Stimulated activated CD8-positive, alpha-beta memory T cell treated with anti-CD3 and anti-CD28 coated beads, Interleukin-15, amount 100 ng/mL, for 4 hours (primary cell): ENCODE measurements at places on chromosomes 6 and 20.

- no peak for DNase-seq
Measured at GRCh38 chr6:111828809-111829208, 44.4 kb downstream of the FYN start.

DNA sequence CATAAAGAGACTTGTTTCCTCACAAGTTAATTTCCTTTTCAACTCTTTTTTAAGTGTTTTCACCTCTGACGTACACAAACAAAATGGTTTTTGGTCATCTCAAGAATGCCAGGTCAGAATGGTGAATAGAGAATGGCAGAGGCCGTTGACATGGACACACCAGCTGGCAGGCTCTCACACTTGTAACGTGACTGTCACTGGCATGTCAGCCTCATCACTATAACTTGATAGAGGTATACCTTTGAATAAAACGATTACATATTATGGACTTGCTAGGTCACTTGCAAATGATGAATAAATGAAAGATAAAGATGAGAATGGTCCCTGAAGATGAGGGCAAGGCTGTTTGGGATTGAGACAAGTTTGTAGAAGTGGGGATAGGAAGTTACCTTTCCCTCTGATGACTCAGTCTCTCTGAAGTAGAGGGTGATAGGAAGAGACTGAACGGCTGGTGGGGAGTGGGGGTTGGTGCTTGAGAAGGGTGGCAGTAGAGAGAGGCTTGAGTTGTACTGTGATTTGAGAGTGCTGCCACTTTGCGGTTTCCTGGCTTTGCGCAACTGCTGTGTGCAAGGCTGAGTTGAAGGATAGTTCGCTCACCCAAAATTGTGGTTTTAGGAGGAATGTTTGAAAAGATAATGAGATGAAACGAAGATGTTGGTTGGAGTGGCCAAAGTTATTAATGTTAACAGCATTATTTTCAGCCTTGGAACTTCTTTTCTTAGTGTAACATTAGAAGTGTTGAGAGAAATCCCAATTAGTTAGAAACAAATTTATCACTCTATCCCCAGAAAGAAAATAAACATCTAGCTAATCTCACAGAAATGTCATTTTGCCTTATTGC, 30.3 kb downstream of the TBPL1 start:
- peak; percentile 18 for DNase-seq

DNA sequence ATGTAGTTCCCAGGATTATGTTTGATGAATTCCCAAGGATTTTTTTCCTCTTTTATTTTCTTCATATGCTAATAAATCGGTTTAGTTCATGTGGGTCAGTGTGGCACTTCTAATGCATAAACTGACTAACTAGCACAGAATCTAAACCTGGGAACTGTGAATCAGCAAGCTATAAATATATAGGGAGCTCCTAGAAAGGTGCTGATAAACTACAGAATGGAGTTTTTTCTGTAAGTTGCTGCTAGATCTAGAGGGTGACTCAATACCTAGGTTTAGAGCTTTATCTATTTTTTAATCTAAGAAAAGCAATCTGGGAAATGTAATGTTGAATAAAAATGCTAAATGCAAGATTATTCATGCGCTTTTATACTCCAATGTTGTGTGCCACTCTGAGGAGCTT, 118.8 kb upstream of the PTCHD4 start:
- DNase-seq = no peak

GRCh38 chr6:41846666-41847237, 48.4 kb downstream of the USP49 start:
- DNase-seq = peak; percentile 17

DNA sequence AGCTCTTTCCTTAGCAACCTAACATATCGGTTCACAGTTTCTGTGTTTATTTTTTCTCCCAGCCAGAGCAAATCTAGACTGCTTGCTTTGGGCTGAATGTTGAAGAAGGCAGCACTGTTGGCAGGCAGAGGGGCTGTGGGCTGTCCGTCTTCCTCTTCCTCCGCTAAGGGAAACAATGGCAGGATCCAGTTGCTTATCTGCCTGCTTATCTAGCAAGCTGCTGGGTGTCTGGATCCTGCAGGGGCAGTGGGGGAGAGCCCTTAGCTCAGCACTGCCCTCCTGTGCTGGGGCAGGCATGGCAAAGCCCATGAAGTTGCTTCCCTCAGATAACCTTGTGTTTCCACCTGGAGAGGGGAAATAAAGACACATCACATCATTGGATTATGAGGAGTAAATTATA, 92.7 kb upstream of the CD93 start:
- DNase-seq = no peak
